ENCODE measurements at places on chromosomes 4 and X.

DNA sequence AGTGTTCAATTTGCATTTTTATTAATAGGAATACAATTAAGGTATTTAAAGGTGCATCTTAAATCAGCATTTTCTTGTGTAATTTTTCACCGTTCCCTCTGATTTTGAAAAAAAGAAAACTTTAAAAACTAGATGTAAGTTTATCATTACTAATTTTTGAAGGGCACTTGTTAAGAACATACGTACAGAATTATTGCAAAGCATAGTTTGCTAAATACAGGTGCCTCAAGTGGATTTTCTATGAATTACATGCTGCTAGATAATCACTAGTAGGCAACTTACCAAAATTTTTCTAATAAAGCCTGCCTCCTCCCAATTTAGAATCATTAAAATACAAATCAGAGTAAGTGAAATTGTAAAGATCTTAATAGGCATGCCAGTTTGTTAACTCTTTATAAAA lies 8.5 kb downstream of the CNKSR2 start:
- peak; percentile 2 for DNase-seq

GRCh38 chr4:60913002-60913401 lies 287.1 kb upstream of the ADGRL3 start:
- DNase-seq = no peak

DNA sequence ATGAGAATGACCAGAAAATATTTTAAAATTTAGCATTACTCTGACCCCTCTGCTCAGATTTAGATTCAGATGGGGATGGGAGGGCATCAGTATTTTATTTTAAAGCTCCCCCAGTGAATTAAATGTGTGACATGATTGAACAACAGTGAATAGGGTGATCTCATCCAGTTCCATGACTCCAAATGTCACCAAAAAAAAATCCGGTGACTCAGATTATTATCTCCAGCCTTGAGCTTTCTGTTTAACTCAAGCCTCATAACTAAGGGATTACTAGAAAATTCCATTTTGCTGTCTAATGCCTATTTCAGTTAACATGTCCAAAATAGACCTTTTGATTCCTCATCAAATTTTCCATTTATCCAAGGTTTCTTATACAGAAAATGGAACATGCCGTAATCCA lies 121.8 kb upstream of the TMEM47 start:
- no peak for DNase-seq

DNA sequence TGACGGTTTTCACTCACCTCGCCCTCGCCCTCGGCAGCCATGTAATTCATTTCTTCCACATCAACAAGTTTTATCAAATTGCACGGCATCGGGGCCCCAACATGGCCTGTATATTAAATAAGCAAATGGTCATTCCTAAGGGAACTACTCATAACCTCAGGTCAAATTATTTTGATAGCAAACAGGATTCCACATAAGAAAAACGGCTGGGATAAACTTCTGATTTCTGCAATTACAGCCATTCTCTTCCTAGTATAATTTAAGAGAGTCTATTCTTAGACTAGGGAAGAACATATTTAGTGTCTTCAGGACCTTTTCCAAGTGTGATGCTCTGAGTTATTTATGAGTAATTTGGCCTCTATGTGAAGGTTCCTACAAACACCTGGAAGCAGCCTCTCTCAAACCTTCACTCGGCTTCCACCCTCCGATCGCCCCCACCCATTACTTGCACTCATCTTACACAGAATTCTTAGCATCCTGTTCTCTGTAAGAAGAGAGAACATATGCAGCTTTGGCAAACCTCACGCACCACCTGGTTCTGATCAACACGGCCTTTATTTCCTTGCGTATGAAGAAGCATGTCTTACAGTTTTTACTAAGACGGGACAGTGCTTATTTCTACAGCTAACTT lies 29.4 kb upstream of the CENPU start:
- no peak for DNase-seq

DNA sequence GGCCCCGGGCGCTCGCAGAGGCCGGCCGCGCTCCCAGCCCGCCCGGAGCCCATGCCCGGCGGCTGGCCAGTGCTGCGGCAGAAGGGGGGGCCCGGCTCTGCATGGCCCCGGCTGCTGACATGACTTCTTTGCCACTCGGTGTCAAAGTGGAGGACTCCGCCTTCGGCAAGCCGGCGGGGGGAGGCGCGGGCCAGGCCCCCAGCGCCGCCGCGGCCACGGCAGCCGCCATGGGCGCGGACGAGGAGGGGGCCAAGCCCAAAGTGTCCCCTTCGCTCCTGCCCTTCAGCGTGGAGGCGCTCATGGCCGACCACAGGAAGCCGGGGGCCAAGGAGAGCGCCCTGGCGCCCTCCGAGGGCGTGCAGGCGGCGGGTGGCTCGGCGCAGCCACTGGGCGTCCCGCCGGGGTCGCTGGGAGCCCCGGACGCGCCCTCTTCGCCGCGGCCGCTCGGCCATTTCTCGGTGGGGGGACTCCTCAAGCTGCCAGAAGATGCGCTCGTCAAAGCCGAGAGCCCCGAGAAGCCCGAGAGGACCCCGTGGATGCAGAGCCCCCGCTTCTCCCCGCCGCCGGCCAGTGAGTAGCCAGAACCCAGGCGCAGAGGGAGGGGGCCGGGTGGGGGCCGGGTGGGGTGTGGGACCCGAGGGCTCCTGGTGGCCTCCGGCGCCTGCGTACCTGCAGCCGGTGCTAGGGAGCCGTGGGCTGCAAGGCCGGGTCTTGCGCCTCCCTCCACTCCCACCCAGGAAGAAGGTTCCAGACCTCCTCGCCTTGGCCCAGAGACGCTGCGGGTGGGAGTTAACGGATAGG lies 534 bp downstream of the MSX1 start:
- no peak for DNase-seq

DNA sequence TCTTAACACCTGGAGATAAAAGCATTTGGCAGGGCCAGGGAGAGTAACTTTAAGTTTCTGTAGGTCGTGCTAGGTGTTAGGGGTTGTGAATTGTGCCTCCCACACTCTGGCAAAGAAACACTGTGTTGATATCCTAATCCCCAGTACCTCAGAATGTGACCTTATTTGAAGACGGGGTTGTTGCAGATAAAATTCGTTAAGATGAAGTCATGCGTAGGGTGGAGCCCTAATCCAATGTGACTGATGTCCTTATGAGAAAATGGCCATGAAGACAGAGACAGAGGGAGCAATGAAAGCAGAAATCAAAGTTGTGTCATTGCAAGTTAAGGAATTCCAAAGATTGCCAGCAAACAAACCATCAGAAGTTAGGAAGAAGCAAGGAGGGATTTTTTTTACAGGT lies 40.5 kb upstream of the BBS12 start:
- DNase-seq = no peak

All from germinal center (tissue), 1 donor.